ENCODE measurements at places on chromosomes 5 and 9.
A peak's percentile ranks its signal among the peaks of the same experiment; 100 is the strongest.

DNA sequence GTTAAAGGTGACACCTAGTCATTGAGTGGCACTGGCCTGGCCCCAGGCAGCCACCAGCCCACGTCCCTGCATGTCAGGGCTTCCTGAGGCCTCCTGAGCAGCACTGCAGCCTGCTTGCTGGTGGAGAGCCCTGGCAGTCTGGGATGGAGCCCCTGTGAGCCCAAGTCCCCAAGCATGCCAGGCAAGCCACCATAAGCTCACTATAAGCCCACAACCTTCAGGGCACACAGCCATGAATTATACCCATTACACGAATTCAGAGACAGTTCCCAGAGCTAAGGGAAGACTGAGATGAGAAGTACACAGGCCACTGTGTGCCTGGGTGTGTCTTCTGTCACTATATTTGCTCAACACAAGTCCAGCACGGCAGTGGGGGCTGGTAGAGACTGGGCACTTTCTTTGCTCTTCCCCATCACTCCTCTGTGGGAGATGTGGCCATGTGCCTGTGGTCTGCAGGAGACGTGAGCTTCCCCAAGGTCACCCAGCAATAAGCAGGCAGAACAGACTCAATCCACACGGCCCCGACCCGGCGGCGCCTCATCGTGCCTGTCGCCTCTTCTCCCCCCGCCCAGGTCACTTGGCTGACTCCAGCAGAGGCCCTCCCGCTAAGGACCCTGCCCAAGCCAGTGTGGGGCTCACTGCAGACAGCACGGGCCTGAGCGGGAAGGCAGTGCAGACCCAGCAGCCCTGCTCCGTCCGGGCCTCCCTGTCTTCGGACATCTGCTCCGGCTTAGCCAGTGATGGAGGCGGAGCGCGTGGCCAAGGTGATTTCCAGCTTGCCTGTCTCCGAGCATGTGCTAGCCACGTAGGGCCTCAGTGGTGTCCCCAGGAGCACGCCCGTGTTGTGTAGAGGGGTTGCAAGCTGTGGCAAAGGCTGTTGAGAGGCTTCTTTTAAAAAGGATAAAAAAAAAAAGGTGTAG lies 114.8 kb downstream of the WNK2 start:
- DNase-seq = no peak

DNA sequence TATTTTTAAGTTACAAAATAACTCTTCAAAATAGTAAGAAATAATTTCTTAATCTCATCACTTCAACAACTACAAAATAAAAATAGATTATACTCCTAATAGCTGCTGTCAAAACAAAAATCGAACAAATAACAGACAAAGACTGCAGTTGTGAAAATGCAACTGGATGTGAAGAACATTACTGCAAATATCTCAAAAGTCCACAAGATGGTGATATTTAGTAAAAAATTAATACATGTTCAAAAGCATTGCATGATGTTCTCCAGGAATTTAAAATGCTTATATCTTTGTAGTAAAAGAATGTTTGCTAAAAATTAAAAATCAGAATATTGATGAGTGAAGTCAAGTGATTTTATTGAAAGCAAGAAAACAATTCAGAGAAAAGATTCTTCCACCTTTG lies 66.2 kb downstream of the MPDZ start:
- no peak for DNase-seq

DNA sequence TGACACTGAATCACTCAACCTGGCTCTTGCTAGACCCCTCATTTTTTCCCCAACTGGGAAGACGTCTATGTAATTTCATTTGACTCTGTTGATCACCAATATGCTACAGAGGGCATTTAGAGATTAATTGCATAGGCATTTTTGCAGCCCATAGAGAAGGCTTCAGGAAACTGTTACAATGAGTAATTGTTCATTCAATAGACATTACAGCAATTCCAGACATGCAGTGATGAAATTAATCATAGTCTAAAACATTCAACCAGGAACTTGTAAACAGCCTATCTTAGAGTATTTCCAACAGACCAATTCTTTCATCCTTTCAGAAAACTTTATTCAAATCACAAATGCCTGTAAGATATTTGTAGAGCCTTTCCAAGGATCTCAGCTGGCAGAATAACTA lies 122.3 kb downstream of the MARCHF11 start:
- no peak for DNase-seq

GRCh38 chr5:69217151-69217511 lies 17.6 kb upstream of the CDK7 start:
- DNase-seq = no peak

- no peak for DNase-seq
Observed at GRCh38 chr5:69270840-69271239, 36.2 kb downstream of the CDK7 start.

- DNase-seq = no peak
Observed at GRCh38 chr5:3179220-3179619, 416.4 kb upstream of the IRX1 start.

- DNase-seq = no peak
Observed at GRCh38 chr9:87195306-87195705, 248.0 kb upstream of the GAS1 start.

DNA sequence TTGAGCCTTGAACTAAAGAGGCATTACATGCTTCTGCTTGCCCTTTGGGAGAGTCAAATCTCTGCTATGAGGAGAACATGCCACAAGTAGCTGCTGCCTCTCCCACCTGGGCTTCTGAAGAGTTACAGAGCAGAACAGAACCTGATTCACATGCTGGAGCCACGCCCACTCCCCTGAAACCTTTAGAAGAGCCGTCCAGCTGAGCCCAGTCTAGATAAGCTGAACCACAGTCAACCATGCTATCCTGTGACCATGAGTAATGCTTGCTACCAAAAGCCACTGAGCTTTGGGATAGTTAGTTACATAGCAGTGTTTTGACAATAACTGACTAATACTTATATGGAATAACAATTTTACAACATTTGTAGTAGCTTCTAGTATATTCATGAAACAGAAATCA lies 111.0 kb upstream of the VCAN start:
- DNase-seq = no peak

DNA sequence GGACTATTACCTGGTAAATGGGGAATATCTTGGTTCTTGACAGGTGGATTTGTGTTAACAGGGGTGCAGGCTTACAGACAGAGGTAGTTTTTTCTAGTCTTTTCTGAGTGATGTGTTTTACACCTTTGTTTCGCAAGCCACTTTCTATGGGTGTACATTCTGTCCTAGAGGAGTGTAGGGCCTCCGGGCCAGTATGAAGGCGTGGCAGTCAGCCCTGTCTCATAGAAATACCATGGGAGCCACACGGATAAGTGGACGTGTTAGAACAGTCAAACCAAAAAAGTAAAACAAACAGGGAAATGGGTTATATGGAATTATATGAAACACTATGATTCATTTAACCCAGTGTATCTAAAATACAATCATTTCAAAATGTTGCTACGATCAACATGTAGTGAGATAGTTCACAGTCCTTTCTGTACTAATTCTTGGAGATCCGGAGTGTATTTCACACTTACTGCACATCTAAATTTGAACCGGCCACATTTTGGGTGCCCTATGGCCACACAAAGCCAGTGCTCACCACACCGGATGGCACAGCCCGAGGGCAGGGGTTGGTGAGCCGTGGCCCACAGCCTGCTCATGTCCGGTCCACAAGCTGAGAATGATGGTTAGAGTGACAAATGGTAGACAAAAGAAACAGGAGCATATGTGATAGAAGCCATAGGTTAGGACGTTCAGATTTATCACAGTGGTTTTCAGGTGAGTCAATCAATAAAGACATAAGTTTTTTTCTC lies 80.1 kb upstream of the IRX4 start:
- DNase-seq = no peak

DNA sequence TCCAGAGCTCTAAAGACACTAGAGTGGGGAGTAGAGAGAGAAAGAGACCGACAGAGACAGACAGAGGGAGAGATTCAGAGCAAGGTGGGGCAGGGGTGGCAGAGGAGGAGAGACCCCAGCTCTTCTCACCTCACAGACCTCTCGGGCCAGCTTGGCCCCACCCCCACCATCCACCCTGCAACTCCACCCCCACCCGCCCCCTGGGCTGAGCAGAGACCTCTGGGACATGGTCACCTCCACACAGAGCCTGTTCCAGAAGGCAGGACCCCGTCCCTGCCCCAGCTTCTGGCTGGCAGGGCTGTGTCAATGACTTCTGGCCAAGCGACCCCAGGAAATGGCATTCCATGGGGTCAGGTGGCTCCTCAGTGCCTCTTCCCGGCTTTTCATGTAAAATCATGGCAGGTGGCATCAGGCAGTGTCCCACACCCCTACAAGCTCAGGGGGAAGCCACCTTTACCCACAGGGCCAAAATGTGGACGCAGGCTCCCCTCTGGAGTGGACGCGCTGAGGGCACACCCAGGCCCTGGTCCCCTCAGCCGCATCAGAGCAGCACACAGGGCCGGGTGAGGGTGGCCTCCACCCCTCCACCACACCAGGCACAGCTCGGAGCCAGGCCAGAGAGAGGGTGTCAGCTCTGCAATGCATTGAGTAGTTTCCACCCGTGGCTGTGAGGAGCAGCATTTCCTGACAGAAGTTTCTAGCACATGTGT lies 131.2 kb upstream of the LPCAT1 start:
- no peak for DNase-seq

DNA sequence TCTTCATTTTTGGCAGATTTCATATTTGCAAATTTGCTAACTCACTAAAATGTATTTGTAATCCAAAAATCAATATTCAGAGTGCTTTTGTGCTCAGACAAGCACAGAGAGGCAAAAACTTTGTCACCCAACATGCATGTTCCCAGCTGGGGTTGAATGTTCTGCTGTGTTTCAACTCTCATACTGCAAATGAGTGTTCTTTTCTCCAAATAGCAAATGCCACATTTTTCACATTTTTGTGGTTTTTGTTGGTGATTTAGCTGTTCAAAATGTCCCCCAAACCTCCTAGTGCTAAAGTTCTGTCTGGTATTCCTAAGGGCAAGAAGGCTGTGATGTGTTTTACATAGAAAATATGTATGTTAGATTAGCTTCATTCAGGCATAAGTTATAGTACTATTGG lies 87.3 kb upstream of the PCSK5 start:
- DNase-seq = no peak

GRCh38 chr9:131418143-131419025 lies 24.5 kb downstream of the PRRC2B start:
- no peak for DNase-seq

GRCh38 chr5:34715711-34716110 lies 59.6 kb downstream of the RAI14 start:
- no peak for DNase-seq

DNA sequence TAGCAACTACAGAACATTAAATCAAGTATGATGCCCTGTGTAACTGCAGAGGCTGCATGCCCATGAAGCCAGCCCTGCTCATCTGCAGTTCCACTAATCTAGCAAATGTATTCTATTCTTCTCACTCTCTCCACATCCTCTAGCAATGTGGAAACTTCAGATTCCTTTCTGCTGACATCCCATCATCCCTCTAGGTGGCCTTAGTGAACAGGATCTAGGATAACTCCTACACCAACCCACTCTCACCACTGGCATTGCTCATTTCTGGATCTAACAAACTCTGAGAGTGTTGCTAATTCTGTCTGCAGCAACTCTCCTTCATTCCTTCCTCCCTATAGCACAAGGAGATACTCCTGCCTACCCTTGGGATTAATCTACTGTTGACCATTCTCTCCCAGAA lies 80.8 kb downstream of the FAM81B start:
- no peak for DNase-seq

- DNase-seq = no peak
Observed at GRCh38 chr5:80569086-80569960, 757 bp downstream of the ANKRD34B start.

DNA sequence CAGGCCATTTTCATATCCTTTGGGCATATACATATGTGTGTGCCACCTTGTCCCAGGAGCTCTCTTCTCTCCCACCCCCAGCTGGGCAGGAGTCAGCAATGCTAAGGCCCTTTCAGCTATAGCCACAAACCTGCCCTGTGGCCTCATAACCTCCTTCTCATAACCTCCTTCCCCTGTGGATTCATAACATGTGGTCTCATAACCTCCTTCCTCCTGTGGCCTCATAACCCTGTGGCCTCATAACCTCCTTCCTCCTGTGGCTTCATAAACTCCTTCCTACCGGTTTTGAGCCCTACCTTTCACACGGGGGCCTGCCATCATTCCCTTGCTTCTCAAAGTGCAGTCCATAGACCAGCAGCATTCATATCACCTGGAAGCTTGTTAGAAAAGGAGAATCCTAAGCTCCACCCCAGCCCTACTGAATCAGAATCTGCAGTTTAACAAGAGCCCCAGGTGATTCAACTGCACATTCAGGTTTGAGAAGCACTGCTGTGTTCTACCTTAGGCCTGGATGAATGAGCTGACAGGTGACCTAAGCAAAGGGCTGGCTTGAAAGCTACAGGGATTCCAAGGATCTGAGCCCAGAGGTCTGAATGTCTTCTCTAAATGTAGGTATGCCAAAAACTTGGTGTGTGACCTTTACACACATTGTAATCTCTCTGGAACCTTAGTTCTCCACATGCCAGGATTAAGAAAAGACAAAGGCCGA lies 41.9 kb upstream of the PLPP6 start:
- DNase-seq = no peak

- DNase-seq = no peak
Observed at GRCh38 chr9:78428640-78429039, 131.7 kb downstream of the PSAT1 start.

- peak; percentile 21 for DNase-seq
Observed at GRCh38 chr5:103120607-103121200, 603 bp downstream of the PPIP5K2 start.

GRCh38 chr9:13295556-13295955 lies 16.1 kb upstream of the MPDZ start:
- DNase-seq = no peak

DNA sequence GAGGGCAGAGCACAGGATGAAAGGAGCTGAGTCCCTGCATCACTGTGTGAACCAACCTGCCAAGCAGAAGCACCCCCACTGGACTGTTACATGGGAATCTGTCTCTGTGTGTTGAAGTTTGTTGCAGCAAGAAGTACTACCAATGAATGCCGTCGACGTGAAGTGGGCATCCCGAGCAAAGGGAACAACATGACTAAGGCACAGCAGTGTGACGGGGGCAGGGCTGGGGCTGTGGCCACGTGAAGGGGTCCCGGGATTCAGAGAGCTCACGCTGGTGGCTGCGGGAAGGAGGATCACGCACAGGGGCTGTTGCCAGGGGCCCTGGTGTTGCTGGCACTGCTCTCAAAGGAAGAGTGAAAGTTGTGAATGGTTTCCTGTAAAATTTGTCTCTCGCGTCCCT lies 27.5 kb upstream of the GABBR2 start:
- DNase-seq = no peak

- DNase-seq = no peak
Observed at GRCh38 chr5:62562867-62563266, 15.8 kb upstream of the LRRC70 start.

DNA sequence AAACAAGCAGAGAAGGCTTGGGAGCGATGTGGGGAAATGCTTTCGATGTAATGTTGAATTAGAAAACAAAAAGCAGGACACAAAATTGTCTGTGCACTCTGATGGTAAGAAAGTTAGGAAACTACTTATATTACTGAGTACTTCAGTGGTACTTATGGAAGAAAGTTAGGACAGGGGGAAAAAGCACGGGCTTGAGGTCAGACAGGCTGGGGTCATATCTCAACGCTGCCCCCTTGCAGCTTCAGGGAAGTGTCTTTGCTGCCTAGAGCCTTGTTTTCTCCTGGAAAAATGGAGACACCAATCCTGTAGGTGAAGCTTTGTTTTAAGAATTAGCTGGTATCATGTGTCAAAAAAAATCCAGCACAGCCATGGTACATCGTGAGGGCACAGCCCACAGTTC lies 23.0 kb downstream of the NEURL1B start:
- no peak for DNase-seq

Data from substantia nigra (tissue), 51 donors.